ENCODE measurements at places on chromosomes 2 and 18.
A peak's percentile ranks its signal among the peaks of the same experiment; 100 is the strongest.

DNA sequence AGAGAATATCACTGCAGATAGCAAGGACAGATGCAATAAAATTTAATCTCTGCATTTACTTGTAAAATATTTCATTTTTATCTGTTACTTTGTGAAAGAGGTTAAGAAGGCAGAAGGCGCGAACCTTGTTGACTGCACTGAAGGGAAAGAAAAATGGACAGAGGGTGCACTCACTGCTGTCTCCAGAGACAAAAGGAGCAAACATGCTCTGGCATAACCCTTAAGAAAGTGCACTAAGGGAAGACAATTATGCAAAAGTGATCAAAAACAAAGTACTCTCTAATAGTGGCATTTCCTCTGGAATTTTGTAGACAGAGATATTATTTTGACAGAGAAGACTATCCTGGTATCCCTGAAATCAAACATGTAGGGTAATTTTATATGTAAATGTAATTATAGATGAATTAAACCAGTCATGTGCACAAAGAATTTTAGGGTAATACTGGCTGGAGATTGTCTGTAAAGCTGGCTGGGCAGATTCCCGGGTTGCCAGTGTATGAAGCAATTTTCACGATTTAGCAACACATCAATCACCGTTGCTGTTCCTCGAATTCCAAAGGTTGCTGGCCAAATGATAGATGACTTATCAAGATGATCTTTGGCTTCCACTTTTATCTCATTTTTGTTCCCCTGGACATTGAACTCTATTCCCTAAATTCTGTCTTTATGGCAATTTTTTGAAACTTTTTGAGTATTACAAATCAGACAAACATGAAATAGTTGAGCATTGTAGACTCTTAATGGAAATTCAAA lies 1176.9 kb downstream of the SUCLG1 start:
- no peak for DNase-seq

GRCh38 chr2:235521844-235522243 lies 28.0 kb downstream of the AGAP1 start:
- no peak for DNase-seq

GRCh38 chr2:39141334-39142271 lies 20.8 kb upstream of the SOS1 start:
- no peak for DNase-seq

DNA sequence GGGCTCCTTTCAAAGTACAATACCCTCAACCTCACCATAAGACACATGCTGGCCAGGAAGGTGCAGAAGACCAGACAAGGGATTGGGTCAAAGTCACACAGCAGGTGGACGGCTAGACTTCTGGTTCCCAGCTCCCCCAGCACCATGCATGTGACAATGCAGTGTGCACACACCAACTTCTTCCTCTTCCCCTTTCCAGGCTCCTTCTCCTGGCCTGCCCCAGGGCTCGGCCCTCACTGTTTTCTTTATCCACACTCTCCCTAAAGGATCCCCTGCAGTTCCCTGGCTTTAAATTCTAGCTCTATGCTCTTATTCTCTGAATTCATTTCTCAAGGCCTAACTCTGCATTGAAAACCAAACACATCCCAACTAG lies 82.3 kb downstream of the LOXHD1 start:
- no peak for DNase-seq

- no peak for DNase-seq
Observed at GRCh38 chr2:15259356-15259756, 301.8 kb downstream of the NBAS start.

GRCh38 chr18:45054636-45055035 lies 373.9 kb downstream of the SETBP1 start:
- DNase-seq, result no peak

DNA sequence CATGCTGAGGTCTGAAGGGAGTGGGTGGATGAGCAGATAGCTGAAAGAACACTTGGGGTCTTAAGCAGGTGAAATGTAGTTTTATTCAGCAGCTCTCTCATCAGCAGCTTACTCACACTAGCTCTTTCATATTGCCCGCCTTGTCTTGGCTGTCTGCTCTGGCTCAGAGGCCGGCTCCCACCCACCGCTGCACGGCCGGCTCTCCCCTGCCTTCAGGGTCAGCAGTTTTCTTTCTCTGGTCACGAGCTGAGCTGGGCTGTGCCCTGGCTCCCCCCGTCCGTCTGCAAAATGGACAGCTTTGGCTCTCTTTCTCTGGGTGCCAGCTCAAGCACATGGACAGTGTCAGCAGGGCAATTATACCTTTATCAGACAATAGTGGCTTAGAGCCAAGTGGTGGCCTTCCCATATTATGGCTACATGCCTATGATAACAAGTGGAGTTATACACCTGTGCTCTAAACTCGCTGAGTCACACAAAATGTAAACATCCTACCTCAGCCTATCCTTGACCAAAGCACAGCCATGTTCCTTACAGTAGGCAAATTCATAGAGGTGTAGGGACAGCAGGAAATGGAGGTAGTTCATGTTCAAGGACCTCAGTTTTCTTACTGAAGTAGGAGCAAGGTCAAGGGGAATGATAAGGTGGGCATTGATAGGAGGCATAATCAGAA lies 224.8 kb downstream of the SOCS6 start:
- no peak for DNase-seq

- peak; percentile 47 for DNase-seq
Observed at GRCh38 chr2:105144941-105145300, 96.6 kb upstream of the GPR45 start.

GRCh38 chr2:68317971-68318913 lies 1.5 kb downstream of the CNRIP1 start:
- DNase-seq, result no peak

DNA sequence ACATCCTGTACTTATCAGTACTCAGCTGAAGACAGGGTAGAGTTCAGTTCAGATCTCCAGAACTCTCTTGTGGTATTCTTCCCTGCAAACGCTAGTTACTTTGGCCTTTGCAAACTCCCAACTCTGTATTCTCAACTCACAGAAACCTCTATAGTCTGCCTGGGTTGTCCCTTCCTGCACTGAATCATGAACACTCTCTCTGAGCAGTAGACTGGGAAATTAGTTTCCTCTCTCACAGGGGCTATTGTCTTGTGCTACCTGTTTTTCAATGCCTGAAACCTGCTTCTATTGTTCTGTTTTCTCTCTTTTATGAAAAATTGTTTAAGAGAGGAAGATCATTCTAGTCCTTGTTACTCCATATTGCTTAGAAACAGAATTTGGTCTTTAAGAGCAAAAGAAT lies 134.7 kb downstream of the VIT start:
- DNase-seq, result no peak

DNA sequence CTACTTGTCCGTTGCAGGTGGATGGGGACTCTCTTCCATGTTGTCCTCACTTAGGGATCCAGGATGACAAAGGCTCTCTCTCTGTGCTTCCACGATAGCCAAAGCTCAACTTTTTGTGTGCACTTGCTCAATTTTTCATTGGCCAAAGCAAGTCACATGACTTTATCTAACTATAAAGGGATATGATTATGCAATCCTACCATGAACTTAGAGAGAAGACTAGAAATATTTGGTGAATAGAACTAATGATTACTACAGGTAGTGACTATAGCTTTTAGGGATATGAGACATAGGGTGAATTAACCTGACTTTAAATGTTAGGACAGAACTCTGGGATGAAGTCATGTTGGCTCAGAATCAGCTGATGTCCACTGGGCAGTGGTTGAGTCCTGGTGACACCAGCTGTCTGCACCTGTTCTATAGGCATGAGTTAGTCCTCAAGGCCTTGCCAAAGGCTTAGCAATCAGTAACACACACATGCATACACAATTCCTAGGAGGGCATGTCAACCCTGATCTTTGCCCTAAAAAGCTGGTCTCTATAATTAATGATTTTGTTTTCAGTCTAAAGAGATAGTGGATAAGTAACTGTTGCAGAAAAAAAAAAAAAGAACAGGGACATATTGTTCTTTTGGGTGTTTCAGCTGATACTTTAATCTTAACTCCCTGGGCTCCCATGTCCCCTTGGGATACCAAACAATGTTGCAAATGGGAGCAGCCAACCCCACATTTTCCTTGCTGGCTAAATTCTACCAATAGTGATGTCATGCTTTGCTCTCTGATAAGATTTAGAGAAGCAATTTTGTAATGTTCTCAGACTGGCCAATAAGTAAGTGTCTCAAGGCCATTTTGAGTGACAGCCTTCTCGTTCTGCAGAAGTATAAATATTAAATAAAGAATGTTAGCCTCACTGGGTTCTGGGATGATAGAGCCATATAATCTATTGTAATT lies 12.5 kb upstream of the HK2 start:
- no peak for DNase-seq

DNA sequence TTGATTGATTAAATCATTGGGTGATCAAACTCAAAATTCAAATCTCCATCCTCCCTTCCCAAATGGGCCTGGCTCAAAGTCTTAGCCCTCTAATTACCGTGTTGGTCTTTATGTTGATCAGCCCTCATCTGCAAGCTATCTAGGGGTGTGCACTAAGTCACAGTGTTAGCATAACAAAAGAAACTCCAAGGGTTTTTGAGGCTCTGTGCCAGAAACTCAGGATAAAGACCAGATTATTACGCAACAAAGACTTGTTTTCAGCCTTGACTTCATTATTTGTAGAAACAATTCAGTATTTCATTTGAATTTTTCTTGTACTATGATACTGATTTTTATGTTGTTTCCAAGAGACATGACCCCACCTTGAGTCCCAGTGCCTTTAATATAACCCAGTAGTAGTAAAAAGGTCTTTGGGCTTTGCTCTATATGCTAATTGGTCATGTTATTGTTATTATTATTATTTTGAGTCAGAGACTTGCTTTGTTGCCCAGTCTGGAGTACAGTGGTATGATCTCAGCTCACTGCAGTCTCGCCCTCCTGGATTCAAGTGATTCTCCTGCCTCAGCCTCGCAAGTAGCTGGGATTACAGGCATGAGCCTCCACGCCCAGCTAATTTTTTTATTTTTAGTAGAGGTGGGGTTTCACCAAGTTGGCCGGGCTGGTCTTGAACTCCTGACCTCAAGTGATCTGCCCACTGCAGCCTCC lies 13.9 kb downstream of the PSMD14 start:
- DNase-seq, result no peak

GRCh38 chr2:132876745-132877391 lies 206.9 kb upstream of the LYPD1 start:
- no peak for DNase-seq

GRCh38 chr2:96631804-96632435 lies 6.2 kb downstream of the KANSL3 start:
- no peak for DNase-seq

GRCh38 chr2:120855855-120856405 lies 120.3 kb downstream of the GLI2 start:
- no peak for DNase-seq

GRCh38 chr2:43005245-43005974 lies 213.0 kb upstream of the HAAO start:
- no peak for DNase-seq

- DNase-seq, result no peak
Observed at GRCh38 chr2:124091721-124092120, 66.6 kb downstream of the CNTNAP5 start.

GRCh38 chr2:97885841-97886240 lies 109.9 kb downstream of the TMEM131 start:
- no peak for DNase-seq

GRCh38 chr18:36448384-36449290 lies 151.1 kb downstream of the FHOD3 start:
- no peak for DNase-seq

GRCh38 chr2:152497481-152498052 lies 162.6 kb downstream of the FMNL2 start:
- peak; percentile 20 for DNase-seq

DNA sequence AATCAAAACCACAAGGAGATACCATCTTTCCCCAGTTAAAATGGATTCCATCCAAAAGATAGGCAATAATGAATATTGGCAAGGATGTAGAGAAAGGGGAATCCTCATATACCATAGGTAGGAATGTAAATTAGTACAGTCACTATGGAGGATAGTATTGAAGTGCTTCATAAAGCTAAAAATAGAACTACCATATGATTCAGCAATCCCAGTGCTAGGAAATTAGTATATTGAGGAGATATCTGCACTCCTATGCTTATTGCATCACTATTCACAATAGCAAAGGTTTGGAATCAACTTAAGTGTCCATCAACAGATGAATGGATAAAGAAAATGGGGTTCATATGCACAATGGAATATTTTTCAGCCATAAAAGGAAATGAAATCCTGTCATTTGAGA lies 251.2 kb downstream of the ZNF804A start:
- DNase-seq, result no peak

DNA sequence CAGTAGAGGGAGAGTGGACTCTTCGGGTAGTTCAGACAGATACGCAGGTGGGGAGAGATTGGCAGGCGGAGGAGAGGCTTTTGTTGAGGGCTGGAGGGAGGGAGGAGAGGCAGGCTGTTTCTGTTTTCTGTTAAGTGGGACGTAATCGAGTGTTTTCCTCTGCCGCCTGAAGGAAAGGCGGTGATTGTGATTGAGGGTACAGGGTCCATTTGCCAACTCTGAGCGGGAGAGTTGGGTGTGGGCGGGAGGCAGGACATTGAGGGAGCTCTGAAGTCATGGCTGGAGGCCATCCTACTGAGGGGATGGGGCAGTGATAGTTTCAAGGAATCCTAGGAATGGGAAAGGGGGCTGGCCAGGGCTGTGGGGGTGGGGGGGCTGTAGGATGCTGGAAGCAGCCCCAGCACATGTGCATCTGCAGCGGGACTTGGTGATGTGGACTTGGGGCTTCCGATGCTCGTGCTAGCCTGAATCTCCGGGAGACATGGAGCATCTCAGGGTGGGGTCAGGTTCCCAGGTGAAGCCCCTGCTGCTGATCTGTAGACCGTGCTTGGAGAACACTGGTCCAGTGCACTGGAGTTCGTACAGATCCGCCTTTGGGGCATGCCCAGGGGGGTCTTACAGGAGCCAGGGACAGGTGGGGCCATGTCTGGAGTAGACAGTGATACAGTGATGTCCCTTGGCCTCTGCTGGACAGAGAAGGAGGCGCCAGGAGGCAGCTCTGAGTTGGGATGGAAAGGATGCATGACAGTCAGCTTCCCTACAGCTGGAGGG lies 167.5 kb downstream of the AGAP1 start:
- DNase-seq, result no peak

DNA sequence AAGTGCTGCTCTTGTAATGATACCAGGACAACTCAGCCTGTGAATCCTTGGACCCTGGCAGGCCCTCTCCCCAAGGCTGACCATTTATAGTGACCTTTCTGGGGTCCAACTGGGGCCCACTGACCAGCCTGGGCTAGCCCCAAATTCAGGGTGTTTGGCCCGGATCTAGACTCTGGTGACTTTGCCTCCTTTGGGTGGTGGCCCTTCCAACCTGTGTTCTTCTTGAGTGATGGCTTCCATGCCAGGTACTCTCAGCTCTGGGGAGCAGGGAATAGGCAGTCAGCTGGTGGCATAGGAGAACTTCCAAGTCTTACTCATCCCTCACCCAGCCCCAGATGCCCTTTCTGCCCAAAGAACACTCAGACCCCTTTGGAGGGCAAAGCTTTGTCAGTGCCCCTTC lies 10.3 kb downstream of the MYO7B start:
- DNase-seq, result no peak
